NCI-H510A (cell line): ENCODE measurements at places on chromosomes 1 and 21.

DNA sequence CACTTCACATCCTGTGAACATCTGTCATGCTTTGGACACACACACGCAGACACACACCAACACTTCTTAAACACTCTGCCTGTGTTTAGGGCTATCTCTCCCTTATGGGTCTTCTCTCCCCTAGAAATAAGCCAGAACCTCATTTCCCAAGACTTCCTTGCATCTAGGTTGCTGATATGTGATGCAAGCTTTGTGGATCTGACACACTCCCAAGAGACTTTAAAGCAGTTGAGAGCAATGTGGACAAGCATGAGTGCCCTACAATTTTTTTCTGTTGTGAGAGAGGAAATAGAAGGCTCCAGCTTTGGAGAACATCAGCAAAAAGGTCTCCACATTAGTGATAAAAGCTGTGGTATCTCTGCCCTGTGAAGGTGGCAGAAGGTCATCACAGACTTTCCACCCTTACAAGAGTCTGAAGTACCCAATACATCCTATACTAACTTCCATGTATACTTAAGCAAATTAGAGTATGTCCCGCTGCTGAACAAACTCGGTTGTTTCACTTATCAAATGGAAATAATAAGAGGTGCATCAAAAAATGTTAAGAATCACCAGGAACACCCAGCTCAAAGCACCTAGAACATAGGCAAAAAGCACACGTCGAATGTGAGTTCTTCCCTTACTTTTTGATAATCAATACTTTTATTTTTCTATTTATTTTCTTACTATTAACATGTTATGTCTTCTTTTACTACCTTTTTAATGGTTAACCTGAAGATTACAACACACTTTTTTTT, 267.6 kb downstream of the SETD4 start:
- no peak for DNase-seq

DNA sequence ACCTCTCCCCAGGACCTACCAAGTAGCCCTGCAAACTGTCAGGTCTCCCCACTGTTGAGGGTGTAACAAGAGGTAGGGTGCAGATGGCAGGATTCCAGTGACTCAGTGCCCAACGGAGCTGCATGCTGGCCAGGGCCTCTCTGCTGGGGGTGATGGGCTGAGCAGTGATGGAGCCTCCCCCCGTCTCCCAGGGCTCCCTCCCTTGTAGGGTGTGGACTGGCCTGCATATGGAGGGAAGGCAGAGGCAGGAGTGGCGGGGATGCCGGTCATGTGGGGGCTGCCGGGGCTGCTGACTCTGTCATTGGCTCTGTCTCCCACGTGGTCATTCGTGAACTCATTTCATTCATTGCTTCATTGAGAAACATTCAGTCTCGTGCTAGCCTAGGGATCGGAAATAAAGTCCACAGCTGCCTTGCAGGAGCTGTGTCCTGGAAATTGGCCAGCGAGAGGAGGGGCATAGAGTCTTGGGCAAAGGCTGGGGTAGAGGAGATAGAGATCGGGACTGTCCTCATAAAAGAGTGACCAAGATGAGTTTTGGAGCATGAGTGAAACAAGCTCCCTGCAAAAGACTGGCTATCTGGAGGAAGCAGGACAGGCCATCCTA, 22.9 kb upstream of the DISP3 start:
- DNase-seq: no peak

- DNase-seq: no peak
Measured at GRCh38 chr21:16563795-16564194, 834.0 kb downstream of the USP25 start.

- no peak for DNase-seq
Measured at GRCh38 chr1:58854576-58854975, 70.7 kb upstream of the JUN start.

- DNase-seq: no peak
Measured at GRCh38 chr21:21246007-21246406, 247.8 kb downstream of the NCAM2 start.

DNA sequence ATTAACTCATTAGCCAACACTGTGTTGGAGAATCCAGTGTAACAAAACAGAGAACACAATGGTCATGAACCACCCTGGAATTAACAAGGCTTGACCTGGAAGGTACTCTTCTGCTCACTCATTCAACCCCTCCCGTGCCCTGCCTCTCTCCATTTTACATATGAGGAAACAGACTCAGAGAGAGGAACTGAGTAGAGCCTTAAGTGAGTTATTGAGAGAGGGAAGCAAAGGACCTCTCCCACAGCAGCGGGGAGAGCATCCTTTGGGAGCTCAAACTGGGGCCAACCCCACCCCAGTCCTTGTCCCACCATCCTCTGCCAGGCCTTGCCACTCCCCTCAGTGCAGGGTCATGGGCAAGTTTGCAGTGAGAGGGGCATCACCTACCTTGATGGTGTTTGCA, 1.4 kb downstream of the S100A12 start:
- no peak for DNase-seq

DNA sequence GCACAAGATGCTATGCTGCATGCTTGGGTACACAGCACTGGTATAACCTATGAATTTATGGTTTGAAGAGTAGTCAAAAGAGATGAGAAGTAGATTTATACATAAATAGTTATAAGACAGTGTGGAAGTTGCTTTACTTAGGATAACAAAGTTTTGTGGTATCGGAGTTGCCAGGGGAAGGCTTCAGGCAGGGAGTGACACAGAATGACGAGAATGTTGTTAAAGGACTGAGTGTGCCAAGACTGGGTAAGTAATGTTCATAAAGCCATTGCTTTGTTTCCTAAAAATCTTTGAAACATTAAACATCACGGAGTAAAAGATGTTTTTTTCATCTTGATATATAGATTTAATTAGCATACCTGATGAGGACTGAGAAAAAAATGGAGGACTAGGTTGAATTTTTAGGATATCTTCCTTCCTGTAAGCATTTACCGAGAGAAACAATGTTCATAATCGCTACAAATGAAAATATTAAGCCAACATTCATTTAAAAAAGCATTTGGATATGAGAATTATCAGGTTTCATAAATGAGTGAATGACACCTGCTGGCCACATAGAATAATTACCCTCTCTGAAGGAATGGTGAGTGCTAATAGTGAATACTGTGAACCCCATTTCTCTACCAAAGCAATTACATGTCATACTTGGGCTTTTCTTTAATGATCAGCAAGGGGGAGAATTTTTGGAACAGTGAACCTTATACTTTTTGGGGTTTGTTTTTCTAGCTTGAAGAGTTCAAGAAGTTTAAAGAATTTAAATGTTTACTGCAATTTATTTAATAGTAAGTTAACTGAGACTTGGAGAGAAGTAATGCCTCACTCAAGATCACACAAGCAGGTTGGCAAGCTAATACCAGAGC, 28.4 kb downstream of the EXTL2 start:
- DNase-seq: no peak

DNA sequence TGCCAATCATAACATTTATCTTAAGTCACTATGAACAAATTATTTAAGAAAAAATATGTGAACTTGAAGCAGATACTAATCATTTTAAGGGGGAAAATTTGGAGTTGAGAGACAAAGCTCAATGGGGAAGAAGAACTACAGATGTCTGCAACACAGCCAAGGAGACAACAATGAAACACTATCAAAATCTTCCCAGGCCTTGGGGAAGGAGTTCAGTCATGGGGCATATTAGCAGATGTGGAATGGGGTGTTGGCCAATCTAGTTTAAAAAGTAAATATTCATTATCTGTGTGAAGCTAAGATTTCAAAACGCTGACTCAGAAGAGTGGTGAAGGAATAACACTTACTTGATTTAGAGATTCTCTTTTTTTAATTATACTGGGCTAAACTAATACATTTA, 671.6 kb upstream of the ZP4 start:
- DNase-seq: no peak

GRCh38 chr1:50521703-50522102, 98.5 kb upstream of the DMRTA2 start:
- no peak for DNase-seq

DNA sequence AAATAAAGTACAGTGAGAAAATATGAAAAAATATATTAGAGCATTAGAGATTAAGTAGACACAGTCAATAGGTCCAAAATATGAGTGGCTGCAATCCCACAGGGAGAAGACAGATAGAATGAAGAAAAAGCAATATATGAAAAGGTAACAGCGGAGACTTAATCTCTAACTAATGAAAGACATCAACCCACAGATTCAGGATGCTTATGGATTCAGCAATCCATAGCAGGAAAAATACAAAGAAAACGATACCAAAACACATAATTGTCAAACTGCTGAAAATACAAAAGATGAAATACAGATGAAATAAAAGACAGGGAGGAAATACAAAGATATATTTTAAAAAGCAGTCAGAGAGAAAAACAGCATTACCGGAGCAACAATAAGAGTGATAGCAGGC, 56.7 kb upstream of the SLFNL1 start:
- DNase-seq: no peak

- no peak for DNase-seq
Measured at GRCh38 chr1:91885213-91885715, 687 bp downstream of the TGFBR3 start.

GRCh38 chr1:68255301-68255700, 23.0 kb upstream of the WLS start:
- DNase-seq: no peak

DNA sequence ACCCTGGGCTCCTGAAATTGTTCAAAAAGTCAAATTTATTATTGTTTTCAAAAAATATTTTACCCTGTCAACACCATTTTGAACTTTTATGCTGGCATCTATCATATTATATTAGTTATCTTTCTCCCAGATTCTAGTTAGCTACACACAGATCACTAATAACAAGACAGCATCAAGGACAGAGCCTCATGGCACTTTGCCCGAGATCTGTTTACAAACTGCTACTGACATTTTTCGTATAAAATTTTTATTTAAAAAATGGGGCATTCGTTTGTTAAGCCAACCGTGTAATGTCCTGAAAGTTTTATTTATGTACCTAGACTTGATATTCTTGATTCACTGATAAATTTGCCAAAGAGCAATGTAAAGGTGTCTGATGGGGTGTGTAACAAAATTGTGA, 78.1 kb downstream of the PLPPR5 start:
- no peak for DNase-seq

- DNase-seq: no peak
Measured at GRCh38 chr1:111734856-111735255, 4.3 kb downstream of the INKA2 start.

DNA sequence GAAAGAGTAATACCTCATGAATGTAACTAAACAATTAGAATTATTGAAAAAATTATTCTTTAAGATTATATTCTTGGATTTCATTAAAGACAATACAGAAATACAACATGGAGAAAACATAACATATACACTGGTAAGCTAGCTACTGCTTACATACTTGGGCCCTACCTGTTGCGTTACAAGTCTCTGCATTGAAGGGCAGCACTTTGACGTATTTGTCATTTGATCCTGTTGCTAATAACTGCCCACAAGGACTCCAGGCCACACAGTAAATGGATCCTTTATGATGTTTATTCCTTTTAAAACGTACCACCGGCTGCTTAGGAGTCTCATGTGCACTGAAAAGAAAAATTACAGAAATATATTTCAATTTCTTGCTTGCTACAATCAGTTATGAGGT, 19.8 kb upstream of the CLCC1 start:
- DNase-seq: peak; percentile 37

DNA sequence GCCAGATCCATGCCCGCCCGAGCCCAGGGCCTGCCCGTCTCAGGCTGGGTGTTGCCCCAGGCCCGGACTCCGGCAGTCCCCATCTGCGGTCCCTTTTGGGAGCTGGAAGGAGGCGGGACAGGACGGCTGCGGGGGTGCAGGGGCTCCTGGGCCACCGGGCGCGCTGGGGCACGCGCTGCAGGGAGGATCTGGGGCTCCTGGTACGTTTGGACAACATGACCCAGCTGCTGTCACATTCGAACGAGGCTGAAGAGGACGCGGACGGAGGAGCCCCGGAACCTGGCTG, 6.6 kb upstream of the CALML6 start:
- no peak for DNase-seq
